ENCODE measurements at places on chromosomes 2 and 18. TPM values are rescaled to one million over a fixed set of nuclear protein-coding genes. Genes with fewer than 3 reads are reported as not detected.

DNA sequence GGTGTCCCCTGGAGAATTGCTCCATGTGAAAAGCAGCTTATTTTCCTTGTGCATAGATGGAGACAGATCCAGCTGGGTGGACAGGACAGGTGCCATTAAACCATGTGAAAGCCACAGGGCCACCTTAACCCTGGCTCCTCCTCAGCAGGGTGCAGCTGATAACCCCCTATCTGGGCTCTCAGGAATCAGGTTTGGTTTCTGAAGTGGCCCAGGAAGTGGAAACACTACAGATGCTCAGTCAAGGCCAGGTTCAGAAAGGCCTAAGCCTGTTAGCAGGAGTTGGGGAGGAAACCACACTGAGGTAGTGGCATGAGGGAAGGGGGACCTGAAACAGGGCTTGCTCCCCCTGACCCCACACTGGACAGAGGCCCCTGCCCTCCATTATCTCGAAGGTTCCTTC, 217.0 kb downstream of the SPP2 start:
- no peak for DNase-seq

- DNase-seq, result no peak
Measured at GRCh38 chr18:76886112-76886511, 63.8 kb downstream of the ZNF236 start.

The VWA3B gene
- not detected for polyA plus RNA-seq

DNA sequence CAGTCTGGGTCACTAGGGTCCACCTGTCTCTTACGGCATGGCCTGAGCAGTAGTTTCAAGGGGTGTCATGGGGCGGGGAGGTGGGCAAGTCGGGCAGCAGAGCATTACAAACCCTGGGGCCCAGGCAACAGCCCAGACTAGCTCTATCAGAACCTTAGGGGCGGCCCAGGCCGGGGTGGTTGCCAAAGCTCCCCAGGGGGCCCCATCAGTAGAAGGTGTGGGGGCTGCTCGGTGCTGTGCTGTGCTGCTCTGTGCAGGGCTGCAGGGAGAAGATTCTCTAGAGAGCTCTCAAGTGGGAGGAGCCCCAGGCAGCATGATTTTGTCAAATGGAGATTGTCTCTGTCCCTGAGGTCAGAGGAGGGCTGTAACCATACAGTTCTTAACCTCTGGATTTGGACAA, 36.4 kb upstream of the SLC14A1 start:
- no peak for DNase-seq

DNA sequence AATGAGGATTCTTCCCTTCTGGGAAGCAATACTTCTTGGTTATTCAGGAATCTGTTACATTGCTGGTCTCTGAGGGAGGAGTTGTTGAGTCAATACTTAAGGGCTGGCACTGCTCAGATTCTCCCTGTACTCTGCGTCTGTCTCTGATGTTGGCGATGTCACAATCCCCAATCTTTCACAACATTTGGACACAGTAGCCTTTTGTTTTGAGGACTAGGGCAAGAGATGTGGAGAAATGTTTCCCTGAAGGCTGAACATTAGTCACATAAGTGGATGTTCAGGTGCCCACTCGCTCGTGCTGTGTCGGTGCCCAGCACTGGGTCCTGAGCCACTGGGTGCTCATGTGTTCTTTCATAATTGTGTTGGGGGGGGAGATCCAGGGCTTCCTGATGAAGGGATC, 55.0 kb downstream of the MAPK4 start:
- no peak for DNase-seq

DNA sequence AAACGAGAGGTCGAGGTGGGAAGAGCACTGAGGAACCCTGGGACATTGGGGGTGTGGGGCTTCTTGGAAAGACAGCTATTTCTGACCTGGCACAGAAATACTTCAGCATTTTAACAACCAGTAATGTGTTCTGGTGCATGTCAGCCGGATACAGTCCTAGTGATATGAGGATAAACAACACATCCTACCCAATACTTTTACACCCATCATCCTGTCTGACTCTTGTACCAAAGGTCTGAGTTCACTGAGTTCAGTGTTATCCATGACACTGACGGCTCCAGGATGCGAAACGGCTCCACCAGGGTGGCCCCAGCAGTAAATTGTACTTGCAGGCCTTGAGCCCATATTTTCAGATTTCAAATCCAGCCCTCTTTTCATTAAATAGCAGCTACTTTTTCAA, 65.9 kb upstream of the SH3BP4 start:
- DNase-seq, result no peak

The CHRNG gene
- not detected for polyA plus RNA-seq

All from B cell (primary cell).